Hematopoietic multipotent progenitor cell (in vitro differentiated cells): ENCODE measurements at places on chromosomes 5 and 9. TPM values are rescaled to one million over a fixed set of nuclear protein-coding genes. Genes with fewer than 3 reads are reported as not detected.

FBXO4 gene
- total RNA-seq = 10.2 TPM

LMAN2 gene
- total RNA-seq = 423 TPM

ZFP62 gene
- total RNA-seq = 11.3 TPM

APC gene
- 37.2 TPM for total RNA-seq

SLCO6A1 gene
- not detected for total RNA-seq
